ENCODE measurements at places on chromosomes 11 and 22. TPM values are rescaled to one million over a fixed set of nuclear protein-coding genes. Genes with fewer than 3 reads are reported as not detected.

DNA sequence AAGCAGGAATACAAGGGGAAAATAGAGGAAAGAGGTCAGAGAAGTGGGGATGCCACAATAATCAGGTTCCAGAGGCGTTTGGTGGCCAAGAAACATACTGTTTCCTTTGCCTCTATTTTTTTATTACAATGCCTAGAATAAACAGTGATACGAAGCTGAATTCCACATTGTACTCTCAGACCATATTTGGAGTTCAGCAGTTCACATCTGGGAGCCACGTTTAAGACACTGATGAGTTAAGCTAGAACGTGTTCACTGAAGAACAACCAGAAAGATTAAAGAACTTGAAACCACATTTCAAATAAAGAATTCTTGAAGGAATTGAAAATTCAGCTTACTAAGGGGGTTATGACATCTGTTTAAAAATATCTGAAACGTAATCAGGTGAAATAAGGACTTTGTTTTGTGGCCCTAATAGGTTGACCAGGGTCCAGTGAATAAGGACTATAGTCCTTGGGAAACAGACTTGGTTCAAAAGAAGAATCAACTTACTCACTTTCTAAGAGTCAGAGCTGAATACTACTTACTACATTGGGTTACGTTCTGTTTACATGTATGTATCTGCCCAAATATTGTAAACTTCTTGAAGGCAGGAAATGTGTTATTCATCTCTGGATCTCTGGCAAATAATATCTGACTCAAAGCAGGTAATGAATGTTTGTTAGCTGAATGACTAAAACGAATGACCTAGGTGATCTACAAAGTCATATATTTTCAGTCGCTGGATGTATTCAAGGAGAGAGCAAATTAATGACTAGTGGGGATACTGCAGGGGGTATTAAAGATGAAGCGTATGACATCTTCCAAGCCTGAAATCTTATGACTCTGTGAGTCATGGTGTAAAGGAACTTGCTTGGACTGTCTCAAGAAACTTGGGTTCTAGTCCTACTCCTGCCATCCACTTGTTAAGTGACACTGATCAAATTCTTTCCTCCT is 247.0 kb upstream of the NARS2 start:
- DNase-seq = no peak
- H3K36me3 ChIP-seq = no peaks in the 10 kb centered on the region
- H3K4me1 ChIP-seq = no peaks in the 10 kb centered on the region
- no peaks in the 10 kb centered on the region for H3K27me3 ChIP-seq
- H3K4me3 ChIP-seq = no peak overlapping the region
- no peak overlapping the region for H3K27ac ChIP-seq

DNA sequence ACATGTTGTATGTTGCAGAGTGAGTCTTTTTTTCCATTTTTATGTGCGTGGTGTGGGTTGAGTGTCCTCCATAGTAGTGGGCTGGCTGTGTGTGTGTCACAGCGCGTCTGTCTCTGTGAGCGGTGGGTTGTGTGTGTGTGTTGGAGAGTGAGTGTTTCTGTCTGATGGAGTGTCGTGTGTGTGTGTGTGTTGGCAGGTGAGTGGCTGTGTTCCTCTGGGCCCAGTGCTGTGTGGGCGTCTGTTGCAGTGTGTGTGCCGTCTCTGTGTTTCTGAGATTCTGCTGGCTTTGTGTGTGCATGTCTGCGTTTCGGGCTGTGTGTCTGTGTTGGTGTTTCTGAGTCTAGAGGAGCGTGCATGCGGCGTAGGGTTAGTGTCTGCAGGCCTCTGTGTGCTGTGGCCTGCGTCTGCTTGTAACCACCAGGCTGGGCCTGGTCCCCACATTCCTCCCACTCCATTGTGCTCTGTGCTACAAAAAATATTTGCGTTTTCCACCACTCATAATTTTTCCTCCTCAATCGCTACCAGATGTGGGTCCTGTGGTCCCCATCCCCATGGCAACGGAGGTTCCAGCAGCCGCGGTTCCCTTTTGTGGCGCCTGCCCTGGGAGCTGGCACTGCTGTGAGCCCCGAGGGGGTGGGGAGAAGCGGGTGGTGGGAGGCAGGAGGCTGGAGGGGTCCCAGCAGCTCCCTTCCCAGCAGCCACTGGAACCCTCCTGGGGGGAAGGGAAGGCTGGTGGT is 15.2 kb downstream of the SCARF2 start:
- H3K27ac ChIP-seq = no peak overlapping the region
- no peaks in the 10 kb centered on the region for H3K36me3 ChIP-seq
- DNase-seq = no peak
- no peaks in the 10 kb centered on the region for H3K27me3 ChIP-seq

- H3K27ac ChIP-seq = no peak overlapping the region
- no peaks in the 10 kb centered on the region for H3K36me3 ChIP-seq
- no peaks in the 10 kb centered on the region for H3K4me1 ChIP-seq
- H3K4me3 ChIP-seq = no peak overlapping the region
- H3K27me3 ChIP-seq = peaks cover 20% of the 10 kb centered on the region
These were observed 126.5 kb downstream of the CHST1 start for GRCh38 chr11:45538939-45539338.

Gene MYEOV
- total RNA-seq = 0.49 TPM

Gene MS4A6E
- not detected for total RNA-seq

Gene OR5T2
- total RNA-seq = not detected
